ENCODE measurements at places on chromosomes 7 and 10.
A peak's percentile ranks its signal among the peaks of the same experiment; 100 is the strongest.

DNA sequence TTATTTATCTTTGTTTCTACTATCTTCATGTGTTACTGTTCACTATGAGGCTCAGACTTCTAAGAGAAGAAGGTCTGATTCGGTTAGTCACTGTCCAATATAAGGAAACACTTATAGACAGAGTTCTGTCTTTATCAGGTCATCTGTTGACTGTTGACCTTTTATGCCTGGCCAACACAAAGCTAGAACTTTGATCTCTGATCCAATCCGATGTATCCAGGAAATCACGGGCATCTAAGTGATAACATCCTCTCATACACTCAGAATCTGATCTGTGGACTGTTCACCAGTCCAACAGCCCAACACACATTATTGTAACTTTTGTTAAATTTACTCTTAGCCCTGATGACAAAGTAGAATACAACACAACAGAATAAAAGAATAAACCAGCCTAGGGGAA, 114.6 kb downstream of the SRI start:
- DNase-seq: no peak

- DNase-seq: peak; percentile 91
Measured at GRCh38 chr7:157009170-157009777, 1.2 kb downstream of the MNX1 start.

DNA sequence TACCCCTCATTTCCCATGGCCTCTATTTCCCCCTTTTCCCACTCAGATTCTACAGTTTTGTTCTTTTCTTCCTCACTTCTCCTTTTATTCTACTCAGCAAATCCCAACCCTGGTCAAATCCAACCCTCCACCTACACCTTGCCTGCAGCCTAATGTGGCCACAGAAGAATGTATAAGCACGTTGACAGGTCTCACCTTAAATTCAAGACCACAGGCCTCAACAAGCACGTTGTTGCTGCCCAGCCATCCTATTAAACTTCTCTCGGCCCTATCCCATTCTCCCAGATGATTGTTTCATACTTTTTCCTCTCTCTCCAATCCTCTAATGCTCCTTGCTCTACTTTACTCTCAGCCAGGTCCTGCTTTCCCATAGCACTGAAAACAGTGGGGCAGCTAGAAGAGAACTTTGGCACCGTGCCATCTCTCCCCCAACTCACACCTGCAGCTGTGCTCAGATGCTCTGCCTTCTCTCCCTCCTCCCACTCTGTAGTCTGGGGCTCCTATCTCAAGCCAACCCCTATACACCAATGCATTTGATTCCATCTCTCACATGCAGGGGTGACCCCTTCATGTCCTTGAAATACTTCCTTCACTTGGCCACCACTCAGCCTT, 6.8 kb upstream of the EIF3A start:
- DNase-seq: no peak

GRCh38 chr10:119375574-119376272, 166.8 kb downstream of the RGS10 start:
- no peak for DNase-seq

DNA sequence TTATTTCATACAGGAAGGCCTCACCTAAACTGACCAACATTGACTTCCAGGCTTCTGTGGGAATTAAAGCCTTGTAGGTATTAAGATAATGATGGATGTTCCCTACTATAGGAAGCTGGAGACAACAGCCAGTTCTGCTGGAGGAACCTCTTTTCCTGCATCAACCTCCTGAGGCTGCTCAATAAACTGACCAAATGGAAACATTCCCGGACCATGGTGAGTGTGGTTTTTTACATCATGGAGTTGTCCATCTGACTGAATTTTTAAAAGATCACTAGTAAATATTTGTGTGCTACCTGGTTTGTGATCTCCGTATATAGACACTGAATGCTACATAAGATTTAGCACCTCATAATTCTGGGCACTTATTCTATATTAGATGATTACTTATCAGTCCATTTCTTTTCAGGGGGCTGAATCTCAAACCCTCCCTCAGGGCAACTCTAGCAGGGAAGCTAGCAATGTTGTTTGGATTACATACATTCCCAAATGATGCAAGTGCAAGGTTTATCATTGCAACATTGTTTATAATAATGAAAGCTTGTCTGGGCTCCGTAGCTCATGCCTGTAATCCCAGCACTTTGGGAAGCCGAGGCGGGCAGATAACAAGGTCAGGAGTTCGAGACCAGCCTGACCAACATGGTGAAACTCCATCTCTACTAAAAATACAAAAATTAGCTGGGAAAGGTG, 21.5 kb upstream of the SMKR1 start:
- DNase-seq: no peak

DNA sequence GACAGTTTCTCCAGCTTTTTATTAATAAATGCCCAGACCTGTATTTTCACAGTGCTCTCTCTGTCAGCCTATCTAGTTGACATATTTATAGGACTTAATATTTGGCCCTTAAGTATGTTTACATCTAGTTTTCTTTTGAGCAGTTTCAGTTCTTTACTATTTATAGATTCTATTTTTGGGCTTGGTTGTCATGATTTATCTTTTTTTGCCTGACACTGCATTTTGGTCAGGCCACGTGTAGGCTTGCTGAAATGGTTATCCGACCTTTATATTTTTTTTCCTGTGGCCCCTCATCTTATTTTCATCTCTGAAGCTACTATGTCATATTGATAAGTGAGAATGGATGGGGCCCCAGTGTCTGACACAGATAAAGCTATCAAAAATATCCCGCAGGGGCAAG, 515.4 kb upstream of the FZD8 start:
- no peak for DNase-seq

GRCh38 chr10:92126100-92126650, 164.7 kb downstream of the CPEB3 start:
- no peak for DNase-seq

DNA sequence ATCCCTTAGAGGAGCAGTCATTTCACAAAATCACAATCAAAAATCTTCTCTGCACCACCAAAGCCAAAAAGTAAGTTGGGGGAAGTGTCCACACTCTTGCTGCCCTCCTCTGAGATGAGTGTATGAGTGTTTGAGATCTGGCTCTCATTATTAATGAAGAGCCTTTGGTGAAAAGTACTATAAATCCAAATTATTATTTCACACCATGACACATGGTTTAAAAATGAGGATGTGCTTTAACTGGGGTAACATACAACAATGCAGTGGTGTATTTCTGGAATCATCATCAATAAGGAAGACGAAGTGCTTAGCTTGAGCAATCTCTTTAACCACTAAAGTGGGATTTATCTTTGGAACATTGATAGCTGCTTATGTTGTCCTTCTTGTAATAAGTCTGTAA, 114.2 kb upstream of the ADAM12 start:
- DNase-seq: no peak

- no peak for DNase-seq
Measured at GRCh38 chr10:119655566-119656001, 4.4 kb downstream of the BAG3 start.

DNA sequence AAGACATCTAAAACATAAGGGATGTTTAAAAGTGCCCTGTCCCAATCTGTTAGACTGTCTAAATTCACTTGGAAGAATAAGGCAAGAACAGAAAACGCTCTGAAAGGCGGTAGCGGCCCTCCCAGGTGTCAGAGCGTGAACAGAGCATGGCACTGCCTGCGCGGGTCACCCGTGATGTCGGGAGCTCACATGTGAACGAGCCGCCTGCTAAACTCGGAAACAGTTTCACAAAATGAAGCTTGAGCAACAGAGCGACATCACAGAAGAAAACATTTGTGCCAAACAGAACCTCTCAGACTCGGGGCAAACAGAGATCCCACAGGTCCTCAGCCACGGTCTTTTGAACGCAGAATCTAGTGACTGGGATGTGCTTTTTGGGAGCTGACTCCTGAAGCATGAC, 12.8 kb downstream of the BRI3 start:
- DNase-seq: no peak
